ENCODE measurements at places on chromosomes 6 and 20. TPM values are rescaled to one million over a fixed set of nuclear protein-coding genes. Genes with fewer than 3 reads are reported as not detected.

The GZF1 gene
- 33.8 TPM for polyA plus RNA-seq

The C6orf15 gene
- not detected for polyA plus RNA-seq

The ZBTB12 gene
- 19.2 TPM for polyA plus RNA-seq

The TREML2 gene
- polyA plus RNA-seq = not detected

The CST9L gene
- polyA plus RNA-seq = not detected

The SPATS1 gene
- polyA plus RNA-seq = not detected

The RSPH3 gene
- polyA plus RNA-seq = 2.4 TPM

The DST gene
- 134 TPM for polyA plus RNA-seq

The FKBP1C gene
- polyA plus RNA-seq = not detected

The MEA1 gene
- polyA plus RNA-seq = 115 TPM

The GRM1 gene
- polyA plus RNA-seq = 2.9 TPM

The LAMA4 gene
- 0.69 TPM for polyA plus RNA-seq

The PACSIN1 gene
- 5.7 TPM for polyA plus RNA-seq

The DLL1 gene
- 24.6 TPM for polyA plus RNA-seq

The CALHM4 gene
- 0.66 TPM for polyA plus RNA-seq

The GPLD1 gene
- polyA plus RNA-seq = 14.3 TPM

The CNR1 gene
- polyA plus RNA-seq = 512 TPM
